ENCODE measurements at places on chromosomes 16 and 17.

DNA sequence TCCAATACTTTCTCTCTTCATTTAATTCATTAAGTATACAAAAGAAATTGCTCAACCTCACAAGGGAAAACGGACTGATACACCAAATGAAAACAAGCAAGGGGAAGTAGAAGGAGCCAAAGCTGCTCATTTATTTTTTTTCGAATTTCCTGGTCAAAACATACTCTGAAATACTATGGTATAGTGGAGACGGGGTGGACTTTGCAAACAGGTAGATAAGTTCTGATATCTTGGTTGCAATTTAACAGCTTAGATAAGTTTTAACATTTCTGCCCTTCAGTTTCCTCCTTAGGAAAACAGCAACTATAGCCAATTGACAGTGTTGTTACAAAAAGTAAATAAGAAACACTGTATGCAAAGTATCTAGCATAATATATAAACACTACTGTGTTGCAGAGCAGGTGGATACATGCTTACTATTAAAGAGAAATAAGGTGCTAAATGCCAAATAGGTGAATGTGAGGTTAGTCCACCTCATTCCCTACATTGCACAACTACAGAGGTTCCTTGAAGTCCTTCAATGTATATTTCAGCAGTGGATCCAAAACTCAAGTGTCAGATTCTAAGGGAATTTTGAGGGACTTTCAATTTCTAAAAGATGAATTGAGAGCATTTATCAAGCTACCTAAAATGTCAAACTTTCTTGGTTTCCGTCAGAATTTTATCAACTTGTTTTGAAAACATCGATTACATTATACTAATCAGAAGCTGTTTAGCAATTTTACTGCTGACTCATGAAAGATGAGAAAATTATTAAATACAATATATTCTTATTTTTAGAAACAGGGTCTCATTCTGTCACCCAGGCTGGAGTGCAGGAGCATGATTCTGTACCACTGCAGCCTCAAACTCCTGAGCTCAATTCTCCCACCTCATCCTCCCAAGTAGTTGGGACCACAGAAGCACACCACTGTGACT is 11.0 kb downstream of the CCDC47 start:
- no peak for DNase-seq

- no peak for DNase-seq
These were observed 1.2 kb upstream of the UBB start for GRCh38 chr17:16379654-16380053.

- DNase-seq: no peak
These were observed 17.3 kb upstream of the CIITA start for GRCh38 chr16:10859658-10860057.

DNA sequence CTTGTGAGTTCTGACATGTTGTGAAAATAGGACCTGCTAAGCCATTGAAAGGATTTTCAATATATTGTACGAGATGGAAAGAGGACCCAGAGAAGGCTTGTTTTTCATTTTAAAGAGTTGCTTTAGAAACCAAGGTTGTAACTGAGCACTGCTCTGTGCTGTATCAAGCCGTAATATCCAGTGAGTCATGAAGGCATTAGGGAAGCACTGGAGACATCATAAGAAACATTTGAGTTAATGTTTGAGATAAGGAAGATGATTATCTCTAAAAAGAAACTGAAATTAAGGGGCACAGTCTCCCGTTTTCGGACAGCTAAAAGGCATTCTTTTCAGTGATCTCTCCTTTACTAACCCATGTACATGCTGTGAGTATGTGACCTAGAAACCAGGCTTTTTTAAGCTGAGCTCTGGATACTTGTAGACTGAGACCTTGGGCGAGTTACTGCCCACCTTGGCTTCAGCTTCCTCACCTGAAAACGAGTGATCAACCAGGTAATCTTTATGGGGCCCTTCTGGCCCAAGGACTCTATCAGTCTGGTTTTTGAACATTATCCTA is 149.2 kb upstream of the TBX2 start:
- DNase-seq: no peak

- DNase-seq: no peak
These were observed 165.3 kb downstream of the PARN start for GRCh38 chr16:14464796-14465195.

DNA sequence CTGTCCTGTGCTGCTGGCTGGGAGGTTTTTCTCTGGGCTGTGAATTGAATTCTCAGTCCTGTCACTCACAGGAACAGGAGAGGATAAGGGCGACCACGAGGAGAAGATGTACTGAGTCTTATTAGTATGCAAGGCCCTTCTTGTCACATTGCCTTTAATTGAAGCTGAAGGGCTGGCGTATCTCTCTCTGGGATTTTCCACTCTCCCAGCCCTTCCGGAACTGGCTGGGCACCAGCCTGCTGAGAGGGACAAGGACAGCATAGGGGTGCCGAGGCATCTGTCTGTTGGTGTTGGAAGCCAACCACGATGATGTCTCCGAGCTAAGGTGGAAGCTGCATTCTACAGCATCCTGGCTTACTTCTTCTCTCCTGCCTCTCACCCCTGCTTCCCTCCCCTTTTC is 33.2 kb downstream of the GPRC5B start:
- no peak for DNase-seq

GRCh38 chr16:23651943-23652468 is 10.7 kb downstream of the DCTN5 start:
- DNase-seq: no peak

DNA sequence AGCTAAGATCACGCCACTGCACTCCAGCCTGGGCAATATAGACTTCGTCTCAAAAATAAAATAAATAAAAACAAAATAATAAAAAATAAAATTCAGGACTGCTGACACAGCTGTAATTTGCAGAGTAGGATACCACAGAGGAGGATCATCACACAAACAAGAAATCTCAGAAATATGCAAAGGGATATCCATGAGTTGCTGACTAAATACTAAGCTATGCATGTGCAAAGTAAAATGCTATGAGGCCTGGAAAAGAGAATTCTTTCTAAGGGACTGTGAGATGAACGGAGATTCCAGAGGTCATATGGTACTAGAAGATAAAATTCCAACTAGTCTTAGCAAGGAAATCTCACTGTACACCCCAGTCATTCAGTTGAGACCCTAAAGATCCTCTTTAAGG is 74.8 kb downstream of the SLC39A11 start:
- DNase-seq: peak; percentile 30

DNA sequence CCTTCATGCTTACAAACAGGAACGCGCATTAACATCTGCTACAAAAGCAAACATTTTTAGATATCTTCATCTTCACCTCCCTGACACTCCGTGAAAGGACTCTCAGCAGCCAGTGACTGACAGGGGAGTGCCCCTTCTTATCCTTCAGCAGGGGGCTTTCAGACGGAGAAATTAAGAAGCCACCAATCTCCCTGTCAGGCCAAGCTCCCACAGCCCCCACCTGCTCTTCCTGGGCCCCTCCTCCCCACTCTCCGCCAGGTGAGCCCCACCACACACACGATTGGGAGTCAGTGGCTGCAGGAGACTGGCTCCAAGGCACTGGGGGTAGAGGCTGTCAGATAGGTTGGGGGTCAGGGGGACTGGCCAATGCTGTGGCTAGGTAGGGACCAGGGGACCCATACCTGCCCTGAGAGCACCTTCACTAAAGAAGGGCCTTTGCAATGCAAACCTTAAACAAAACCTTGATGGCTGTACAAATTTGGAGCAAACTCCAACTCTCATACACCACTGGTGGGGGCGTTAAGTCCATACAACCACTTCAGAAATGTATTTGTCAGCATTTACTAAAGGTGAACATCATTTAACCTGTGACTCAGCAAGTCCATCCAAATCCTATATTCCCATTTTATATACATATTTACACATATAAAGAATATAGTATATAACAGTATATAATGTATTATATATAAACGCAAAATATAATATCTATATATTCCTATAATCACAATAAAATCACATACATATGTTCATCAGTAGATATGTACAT is 232.2 kb downstream of the ZNF423 start:
- no peak for DNase-seq

GRCh38 chr17:75996665-75997590 is 3.7 kb upstream of the CDK3 start:
- no peak for DNase-seq

DNA sequence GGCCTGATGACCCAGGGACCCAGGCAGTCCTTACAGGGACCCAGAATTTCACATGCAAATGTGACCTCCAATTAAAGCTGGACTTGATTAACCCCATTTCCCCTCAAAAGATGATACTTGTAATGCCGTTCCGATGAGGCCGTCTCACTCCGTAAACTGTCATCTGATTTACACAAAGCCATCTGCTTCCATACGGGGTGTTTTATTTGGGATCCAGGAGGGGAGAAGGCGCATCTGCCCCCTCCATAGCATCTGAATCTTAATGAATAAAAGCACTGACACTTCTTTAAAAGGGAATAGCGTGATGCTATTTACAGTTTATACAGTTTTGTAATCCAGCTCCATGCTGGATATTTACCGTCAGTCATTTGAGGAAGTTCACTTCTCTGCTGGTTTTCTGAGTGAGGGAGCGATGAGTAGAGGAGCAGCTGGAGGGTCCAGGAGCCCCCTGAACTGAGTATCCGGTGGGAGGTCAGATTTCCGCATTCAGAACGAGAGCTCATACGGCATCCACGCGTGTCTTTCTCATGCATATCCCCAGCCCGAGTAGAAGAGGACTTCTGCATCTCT is 452.7 kb downstream of the WWOX start:
- DNase-seq: no peak

DNA sequence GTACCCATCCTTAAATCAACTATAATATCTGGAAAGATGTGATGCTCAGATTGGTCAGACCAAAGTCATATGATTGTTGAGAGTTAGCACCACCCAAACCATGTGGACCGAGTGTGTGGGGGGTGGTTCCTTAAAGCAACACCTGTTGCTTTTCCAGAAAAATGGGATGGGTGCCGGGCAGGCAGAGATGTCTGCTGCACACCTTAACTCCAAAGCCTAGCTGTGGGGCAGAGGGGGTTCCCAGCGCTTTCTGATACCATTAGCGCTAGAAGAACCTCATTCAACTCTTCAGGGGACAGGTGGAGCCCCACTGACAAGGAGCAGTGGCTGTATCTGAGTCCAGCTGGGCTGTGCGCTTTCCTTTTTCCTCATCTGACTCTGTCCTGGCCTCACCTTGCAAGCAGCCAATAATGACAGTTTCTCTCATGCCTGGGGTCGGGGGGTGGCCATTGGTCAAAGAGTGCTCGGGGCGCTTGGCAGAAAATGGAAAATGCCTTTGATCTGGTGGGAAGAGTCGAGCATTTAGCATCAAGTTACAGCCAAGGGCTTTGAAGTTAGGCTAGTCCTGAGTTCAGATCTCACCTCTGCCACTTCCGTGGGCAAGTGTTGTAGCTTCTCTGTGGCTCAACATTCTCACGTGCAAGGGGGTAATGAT is 82.6 kb downstream of the IRX3 start:
- no peak for DNase-seq

- DNase-seq: no peak
These were observed 41.5 kb downstream of the ABCC1 start for GRCh38 chr16:15990902-15991301.

- DNase-seq: no peak
These were observed 2.7 kb upstream of the LASP1NB start for GRCh38 chr17:38922538-38923297.

DNA sequence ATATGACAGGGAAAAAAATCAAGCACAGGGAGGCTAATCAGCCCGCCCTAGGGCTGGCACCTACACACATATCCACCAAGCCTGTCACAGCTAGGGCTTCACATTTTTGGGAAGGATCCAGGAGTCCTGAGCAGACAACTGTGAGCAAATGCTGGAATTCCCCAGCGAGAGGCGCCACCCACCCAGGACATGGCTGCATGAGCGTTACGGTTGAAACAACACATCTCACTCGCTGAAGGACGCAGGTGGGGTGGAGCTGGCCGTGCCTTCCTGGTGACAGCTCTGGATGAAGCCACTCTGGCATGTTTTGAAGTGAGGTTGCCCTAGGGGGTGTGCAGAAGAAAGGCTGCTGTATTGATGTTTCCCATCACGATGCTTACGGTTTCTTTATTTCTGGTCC is 315.1 kb upstream of the EEF2KMT start:
- DNase-seq: no peak

DNA sequence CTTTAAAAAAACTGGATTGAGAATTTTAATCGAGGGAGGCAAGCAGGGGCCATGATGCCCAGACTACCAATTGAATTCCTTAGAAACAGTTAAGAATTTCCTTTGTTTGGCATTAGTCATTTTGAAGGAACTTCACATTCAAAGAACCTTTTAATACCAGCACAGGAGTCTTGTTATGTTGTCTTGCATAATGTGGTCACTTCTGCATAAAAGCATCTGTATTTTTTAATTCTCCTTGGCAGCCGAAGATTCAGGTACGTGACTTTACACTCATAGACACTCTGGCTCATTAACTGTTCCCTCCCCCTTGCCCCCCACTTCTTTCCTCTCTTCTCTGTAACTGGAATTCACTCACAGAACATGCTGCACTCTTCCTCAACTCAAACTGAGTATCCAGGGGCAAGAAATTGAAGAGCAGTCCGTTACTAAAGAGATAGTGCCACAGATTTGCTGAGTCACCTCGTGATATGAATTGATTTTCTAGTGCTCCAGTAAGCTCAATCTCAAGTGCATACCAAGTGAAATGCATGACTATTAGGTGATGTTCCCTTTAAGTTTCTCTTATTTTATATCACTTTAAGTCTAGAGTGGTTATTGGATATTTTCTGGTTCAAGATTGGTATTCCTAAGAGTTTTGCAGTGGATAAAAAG is 572.2 kb upstream of the SOX9 start:
- DNase-seq: no peak

DNA sequence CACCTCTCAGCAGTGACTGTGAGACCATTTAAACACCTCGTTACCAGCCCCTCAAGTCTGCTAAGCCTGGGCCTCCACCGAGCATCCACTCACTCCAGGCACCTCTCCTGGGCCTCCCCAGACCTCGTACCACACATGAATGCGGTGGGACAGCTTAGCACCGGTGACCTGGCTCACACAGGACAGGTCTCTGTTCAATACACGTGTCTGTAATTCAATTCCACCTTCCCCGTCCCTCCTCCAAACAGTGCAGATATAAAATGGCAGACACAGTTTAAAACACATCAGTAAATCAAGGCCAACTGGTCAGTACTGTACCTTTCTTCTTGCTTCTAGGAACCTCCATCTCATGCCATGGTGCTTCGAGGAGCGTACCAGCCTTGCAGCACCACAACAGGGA is 73.9 kb downstream of the ZNF778 start:
- no peak for DNase-seq
